ENCODE measurements at places on chromosomes 5 and 9.

DNA sequence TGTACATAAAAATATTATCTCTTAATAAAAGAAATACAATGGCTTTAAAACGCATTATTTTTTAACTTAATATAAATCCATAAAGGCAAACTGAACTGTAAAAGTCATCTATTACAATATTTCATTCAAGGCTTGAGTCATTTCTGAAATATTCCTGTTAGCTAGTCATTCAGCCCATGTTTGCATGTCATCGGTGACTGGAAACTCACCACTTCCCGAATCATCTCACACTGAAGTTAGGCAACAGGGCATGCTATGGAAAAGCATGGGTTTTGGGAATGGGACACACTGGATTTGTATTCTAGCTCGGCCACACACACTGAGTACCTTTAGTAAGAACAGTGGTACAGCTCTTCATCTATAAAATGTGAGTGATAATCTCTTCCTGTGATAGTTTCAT lies 691.1 kb upstream of the C9orf72 start:
- no peak for DNase-seq

- DNase-seq = no peak
Observed at GRCh38 chr5:35185518-35185917, 44.8 kb downstream of the PRLR start.

GRCh38 chr9:128153060-128153946 lies 4.0 kb downstream of the LCN2 start:
- peak; percentile 61 for DNase-seq

DNA sequence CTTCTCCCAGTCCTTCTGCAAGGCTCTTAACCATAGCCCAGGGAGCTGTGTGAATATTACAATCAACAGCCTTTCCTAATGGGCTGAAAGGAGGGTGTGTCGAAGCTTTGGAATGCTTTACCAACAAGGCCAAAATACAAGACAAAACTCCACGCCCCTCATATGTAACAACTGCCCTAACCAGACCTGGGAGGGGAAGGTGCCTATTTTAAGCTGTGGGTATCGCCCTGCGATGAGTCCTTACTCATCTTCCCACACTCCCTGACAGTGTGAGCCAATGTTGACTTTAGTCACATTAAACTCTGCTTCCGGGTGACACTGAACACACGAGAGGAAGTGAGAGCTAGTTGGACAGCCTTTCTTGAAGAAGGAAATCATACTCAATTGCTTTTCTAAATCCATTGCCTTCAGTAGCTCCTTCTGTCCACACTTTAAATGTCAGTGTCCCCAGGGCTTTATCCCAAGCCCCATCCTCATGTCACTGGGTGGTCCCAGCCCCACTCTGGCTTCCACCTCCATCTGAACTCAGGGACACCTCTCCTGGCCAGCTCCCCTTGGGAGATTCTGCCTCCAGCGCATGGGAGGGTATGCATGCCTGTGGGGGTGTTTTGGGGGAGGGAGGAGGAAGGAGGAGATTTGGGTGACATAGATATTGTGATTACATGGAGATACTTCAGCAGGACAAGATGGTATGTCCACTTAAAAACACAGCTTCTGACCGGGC lies 6.5 kb upstream of the TBC1D9B start:
- no peak for DNase-seq

GRCh38 chr9:13524245-13524644 lies 244.8 kb upstream of the MPDZ start:
- DNase-seq = no peak

All from left forelimb (tissue), 1 donor.